ENCODE measurements at places on chromosomes 3 and 15.

GRCh38 chr3:81743096-81744025, 18.1 kb downstream of the GBE1 start:
- DNase-seq: no peak

DNA sequence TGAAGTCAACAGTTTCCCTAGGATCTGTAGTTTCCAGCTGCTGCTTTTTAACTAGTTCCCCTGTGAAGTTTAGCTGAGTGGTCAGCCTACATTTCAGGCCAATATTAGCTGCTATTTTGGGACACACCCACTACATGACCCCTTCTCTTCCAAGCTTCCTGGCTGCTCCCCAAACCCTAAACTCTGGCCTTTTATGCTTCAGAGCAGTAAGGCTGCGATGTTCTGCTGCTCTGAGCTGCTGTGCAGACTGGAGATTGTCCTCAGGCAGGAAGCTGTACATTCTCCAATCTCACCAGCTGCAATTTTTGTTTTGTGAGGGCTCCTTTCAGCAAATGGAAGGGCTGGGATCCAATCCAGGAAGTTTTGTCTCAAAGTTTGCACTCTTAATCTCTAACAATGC, 48.0 kb upstream of the WDR72 start:
- DNase-seq: no peak

- no peak for DNase-seq
Observed at GRCh38 chr3:33920511-33920910, 122.1 kb downstream of the PDCD6IP start.

DNA sequence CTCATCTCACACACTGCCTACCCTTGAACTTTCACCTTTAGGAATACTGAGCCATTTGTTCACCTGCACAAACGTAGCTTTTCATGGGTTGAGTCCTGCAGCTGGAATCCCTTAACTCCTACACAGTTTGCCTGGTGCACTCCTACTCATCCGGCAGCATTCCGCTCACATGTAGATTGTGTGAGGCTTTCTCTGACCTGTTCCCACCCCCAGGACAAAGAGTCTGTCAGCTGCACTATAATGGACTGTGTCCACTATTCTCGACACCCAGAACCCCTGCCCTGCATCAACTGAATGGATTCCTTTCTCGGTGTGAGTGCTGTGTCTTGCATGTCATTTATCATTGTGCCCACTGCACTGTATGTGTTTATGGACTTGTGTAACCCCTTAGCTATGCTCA, 54.9 kb downstream of the EPHB3 start:
- DNase-seq: no peak

DNA sequence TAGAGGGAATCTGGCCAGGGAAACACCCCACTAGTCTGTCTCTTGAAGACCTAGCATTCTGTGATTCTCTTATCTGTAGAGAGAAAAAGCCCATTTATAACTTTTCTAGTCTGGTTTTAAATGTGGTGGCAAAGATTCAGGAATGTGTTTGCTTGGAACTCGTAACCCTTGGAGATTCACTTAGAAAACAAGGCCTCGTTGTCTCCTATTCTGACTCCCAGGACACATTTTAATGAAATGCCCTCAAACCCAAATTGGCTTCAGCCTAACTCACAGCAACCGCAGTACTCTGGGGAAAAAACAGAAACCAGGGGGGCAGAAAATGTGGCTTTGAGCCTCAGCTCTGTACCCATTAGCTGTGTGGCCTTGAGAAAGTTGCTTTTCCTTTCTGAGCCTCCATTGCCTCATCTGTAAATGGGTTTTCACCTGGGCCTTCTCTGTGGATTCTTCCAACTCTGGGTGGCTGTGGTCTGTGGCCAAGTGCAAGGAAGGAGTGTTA, 36.5 kb downstream of the RPLP1 start:
- DNase-seq: no peak

DNA sequence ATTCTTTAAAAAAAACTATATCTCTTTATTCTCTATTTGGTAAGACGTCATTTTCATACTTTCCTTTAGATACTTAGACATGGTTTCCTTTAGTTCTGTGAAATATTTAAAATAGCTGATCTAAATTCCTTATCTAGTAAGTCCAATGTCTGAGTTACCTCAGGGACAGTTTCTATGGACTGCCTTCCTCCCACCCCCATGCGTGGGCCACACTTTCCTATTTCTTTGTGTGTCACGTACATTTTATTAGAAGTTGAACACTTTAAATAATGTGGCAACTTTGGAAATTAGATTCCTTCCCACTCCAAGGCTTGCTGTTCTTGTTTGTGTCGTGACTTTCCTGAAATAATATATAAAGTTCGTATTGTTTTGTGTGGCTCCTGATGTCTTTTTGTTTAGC, 260.7 kb downstream of the EDEM1 start:
- DNase-seq: no peak

DNA sequence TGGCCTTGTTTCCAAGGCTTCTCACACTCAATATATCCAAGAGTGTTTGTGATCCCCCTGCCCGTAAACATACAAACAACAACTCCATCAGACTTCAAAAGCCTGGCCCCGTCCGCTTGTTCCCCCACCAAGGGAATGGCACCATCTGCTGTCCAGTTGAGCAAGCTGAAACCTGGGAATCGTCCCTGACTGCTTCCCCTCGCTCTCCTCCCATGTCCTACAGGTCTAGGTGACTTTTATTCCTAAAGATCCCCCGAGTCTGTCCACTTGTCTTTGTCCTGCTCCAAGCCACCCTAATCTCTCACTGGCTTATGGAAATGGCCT, 27.9 kb upstream of the FAM174B start:
- DNase-seq: peak; percentile 7

DNA sequence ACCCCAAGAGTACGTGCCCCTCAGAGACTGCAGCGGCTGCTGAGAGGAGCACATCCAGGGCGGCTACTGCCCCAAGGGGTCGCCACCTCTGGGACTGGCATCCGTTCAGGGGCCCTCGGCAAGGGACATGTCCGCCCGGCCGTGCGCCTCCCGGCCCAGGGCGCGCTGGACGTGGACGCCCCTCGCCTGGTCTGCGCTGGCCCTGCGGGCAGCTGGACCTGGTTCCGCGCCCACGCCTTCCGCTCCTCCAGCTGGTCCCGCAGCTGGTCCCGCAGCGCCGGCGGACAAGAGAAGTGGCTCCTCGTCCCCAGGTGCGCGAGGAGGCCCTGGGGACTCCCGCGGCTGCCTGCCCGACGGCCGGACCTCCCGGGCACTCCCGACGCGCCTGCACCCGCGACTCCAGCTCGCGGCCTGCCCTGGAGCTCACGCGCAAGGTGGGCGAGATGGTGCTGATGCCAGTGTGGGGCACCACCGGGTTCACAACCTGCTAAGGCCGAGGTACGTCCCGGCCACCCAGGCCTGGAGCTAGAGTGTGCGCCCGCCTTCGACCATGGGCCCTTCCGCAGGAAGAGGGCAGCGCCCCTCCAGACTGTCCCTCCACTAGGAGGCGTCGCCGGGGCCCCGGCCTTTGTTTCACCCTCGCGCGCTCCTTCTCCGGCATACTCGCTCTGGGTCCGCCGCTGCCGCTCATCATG, 14.4 kb upstream of the GP9 start:
- DNase-seq: no peak

DNA sequence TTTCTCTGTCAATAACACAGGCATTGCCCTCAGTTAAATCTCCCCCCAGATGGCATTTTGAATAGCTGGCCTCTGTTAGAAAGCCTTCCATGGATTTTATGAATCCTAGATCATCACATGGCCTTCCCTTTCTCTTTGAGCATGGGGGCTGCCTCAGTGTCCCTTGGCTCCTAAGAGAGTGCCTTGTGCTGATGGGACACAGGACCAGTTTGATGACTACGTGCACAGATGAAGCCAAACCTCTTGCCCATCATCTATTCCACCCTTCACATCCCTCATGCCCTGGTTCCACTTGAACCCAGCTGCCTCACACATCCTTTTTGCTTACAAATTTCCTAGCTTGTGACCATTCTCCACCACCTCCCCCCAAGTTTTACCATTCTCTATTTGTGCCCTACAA, 12.9 kb downstream of the TGFBR2 start:
- DNase-seq: no peak

- no peak for DNase-seq
Observed at GRCh38 chr3:110568246-110568645, 503.4 kb upstream of the NECTIN3 start.

DNA sequence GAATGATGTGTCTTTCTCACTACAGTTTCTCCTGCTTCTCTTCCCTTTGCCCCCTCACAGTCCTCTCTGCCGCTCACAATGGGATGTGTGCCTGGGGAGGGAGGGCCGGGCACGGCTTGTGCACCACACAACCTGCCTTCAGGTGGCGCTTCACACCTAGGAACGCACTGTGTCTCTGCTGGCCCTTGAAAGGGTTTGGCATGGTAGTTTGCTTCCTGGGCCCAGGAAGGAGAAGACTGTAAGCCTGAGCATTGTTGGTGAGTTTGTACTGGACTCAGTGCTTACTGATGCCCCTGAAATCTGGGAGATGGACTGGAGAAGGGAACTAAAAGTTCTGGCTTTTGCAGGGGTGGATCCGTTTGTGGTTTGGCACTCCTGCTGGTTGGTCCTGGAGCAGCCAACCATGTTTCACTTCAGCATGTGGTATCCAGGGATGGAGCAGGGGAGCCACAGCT, 9.2 kb downstream of the ALPK3 start:
- DNase-seq: peak; percentile 62

DNA sequence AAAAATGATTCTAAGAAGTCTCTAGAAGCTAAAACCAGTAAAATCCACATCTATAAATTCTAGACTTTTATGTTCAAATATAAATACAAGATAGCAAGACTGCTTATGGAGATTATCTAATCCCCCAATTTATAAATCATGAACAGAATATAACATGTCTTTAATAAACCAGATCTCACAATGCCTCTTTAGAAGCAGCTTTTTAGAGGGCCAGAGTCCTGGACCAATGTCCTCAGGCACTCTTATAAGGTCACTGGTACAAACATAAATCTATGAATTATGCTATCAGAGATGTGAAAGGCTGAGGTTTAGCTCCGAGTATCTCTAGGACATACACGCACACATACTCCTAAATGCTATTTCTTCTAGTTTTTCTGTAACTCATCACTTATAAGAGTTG, 78.3 kb downstream of the ADAM10 start:
- DNase-seq: no peak

Data from KBM-7 (cell line).